ENCODE measurements at places on chromosomes 1 and 21.

DNA sequence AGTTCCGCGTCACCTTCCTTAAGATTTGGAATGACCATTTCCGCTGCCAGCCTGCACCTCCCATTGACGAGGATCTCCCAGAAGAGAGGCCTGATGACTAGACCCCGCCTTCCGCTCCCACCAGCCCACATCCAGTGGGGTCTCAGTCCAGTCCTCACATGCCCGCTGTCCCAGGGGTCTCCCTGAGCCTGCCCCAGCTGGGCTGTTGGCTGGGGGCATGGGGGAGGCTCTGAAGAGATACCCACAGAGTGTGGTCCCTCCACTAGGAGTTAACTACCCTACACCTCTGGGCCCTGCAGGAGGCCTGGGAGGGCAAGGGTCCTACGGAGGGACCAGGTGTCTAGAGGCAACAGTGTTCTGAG lies 9.8 kb downstream of the MYBPH start:
- no peak for DNase-seq

GRCh38 chr1:222772996-222773379 lies 36.0 kb downstream of the FAM177B start:
- DNase-seq: no peak

DNA sequence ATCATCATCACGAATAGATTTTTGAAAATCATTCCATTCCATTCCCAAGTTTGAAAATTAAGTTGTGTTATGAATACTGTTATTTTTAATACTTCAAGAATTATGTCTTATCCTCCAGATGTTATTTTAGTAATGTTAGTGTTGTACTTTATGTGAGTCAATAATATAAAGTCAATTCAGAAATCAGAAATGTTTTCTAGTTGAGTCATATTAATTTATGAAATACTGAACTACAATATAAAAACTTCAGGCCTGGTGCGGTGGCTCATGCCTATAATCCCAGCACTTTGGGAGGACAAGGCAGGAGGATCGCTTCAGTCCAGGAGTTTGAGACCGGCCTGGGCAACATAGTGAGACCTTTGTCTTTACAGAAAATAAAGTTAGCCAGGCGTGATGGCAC lies 38.4 kb upstream of the GPR25 start:
- no peak for DNase-seq

DNA sequence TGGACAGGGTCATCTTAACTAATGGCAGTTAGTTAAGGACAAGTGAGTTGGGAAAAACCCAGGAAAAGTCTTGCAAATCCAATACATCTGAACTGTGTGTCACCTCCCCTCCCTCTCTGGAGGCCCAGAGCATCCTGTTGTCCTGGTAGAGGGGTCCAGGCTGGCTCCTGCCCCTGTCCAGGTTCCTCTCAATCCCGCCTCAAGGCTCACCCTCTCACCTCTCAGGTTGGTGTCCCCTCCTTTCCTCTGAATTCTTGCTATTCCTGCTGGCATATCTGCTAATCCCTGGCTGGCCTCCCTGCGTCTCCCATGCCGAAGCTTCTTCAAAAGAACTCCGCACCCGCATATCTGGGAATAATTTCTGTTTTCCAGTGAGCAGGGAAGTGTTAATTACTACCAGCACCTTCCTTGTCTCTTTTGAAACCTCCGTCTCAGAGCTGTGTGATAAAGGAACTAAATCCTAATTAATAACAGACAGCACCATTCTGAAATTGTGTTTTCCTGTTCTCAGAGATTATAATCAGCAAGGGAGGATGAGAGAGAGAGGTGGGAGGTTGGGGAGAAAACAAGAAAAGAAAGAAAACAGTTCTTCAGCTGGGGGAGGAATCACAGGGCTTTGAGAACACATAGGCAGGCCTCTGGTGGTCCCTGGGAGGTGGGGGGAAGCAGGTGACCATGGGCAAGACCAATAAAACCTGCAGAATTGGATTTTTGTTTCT lies 568.0 kb downstream of the PTPRU start:
- DNase-seq: no peak

All from stimulated activated CD4-positive, alpha-beta T cell treated with anti-CD3 and anti-CD28 coated beads, Interleukin-15, amount 100 ng/mL, for 48 hours (primary cell).